ENCODE measurements at places on chromosomes 4 and X.

- no peak for DNase-seq
Observed at GRCh38 chrX:46381630-46382029, 163.6 kb downstream of the ZNF674 start.

GRCh38 chrX:100647739-100648138 lies 3.7 kb downstream of the SRPX2 start:
- no peak for DNase-seq

- no peak for DNase-seq
Observed at GRCh38 chrX:77785486-77786364, at the start of gene ATRX. Gene ATRX (minus strand): TSS chrX:77786216. CDS start chrX:77786001, 215 bp downstream.

DNA sequence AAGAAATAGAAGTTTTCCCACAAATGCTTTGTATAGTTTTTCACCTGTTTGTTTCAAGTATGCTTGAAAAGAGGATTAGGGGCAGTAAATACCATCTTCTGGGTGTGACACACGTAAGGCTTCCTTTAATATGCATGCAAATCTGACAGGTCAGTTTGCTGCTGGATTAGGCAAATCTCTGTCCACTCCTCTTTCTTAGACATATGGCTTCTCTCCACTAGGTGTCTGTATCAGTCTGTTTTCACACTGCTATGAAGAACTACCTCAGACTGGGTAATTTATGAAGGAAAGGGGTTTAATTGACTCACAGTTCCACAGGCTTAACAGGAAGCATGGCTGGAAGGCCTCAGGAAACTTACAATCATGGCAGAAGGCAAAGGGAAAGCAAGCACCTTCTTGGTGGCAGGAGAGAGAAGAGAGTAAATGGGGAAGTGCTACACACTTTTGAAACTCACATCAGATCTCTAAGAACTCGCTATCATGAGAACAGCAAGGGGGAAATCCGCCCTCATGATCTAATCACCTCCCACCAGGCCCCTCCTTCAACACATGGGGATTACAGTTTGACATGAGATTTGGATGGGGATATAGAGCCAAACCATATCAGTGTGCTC lies 66.9 kb downstream of the TAB3 start:
- DNase-seq: no peak

DNA sequence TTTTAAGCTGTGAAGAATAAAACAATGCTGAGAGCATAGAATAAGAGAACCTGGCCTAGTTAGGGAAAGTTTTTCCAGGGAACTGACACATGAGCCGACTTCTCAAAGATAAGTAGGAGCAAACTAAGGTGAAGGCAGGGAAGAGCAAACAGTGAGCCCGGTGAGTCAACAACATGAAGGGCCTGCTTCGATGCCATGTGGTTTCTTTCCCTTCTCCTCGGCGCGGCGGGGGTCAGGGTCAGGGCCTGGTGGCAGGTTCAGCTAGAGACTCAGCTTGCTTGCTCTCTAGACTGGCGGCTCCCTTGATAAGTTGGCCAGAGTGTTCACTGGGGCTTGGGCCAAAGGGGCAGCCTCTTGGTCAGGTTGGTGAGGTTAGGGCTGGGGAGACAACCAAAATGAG lies 81.1 kb downstream of the DLG3 start:
- DNase-seq: no peak

GRCh38 chr4:152307669-152308068 lies 228.2 kb downstream of the FBXW7 start:
- DNase-seq: no peak

GRCh38 chrX:462853-463252 lies 76.1 kb upstream of the PPP2R3B start:
- no peak for DNase-seq

DNA sequence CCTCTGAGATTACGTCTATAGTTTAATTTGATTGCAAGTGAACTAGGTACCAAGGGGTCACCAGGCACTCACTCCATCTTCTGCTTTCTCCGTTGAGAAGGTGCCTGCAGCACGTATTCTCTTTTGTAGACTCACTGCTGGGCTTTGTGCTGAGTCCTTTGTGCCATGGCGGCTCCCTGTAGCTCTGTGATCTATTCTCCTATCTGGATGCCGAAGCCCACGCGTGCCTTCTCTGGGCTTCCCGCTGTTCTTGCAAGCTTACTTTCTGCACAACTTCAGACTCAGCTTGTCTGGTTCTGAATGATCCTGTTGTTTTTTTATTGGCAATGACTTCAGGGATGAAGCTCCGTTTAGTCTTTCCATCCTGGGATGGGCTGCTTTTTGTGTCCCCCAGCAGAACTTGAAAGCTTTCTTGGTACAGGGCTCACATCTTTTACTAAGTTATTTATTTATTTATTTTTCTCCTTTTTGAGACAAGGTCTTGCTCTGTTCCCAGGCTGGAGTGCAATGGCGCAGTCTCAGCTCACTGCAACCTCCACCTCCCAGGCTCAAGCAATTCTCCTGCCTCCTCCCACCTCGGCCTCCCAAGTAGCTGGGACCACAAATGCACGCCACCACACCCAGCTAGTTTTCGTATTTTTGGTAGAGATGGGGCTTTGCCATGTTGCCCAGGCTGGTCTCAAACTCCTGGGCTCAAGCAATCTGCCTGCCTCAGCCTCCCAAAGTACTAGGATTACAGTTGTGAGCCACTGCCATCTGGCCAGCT lies 100.9 kb upstream of the NKX1-1 start:
- DNase-seq: no peak

- no peak for DNase-seq
Observed at GRCh38 chrX:144494074-144494473, 610.2 kb downstream of the UBE2NL start.

Data from cortex of kidney (tissue), 1 donor.